ENCODE measurements at places on chromosomes 7 and 10. TPM values are rescaled to one million over a fixed set of nuclear protein-coding genes. Genes with fewer than 3 reads are reported as not detected.

- DNase-seq: no peak
Observed at GRCh38 chr7:24826662-24827020, 69.4 kb upstream of the GSDME start.

Gene CTAGE4
- polyA plus RNA-seq: 3.5 TPM

Gene PRF1
- polyA plus RNA-seq: 0.75 TPM

DNA sequence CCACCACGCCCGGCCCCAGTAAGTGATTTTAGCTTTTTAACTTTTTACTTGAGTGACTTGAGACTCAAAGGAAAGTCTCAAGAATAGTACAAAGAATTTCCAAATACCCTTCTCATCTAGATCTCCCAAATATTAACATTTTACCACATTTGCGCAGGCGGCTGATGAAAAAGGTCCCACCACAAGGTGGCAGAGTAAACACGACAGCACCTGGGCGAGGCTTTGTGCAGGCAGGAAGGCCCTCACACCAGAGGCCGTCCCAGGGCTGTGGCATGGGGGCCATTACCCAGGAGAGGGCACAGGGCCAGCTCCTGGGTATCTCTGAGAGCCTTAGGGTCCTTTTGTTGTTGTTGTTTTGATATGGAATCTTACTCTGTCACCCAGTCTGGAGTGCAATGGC is 50.0 kb upstream of the WIPI2 start:
- no peak for DNase-seq

DNA sequence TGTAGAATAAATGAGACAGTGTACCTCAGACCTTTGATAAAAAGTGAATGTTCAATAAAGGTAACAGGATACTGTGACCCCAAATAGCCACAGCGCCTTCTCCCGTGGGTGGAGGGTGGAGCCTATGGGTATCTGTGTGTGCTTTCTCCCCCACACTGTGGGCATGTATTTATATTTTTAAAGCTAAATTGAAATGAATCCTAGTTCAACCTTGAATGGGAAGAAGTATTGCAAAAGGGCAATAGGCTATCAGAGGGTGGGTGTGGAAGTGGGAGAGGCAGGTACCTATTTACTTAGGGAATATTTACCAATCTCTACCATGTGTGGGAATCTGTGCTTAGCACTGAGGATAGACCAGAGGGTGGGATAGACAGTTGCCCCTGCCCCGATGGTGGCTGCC is 68.9 kb downstream of the PFKFB3 start:
- no peak for DNase-seq

Gene DNAJC30
- 13.0 TPM for polyA plus RNA-seq

DNA sequence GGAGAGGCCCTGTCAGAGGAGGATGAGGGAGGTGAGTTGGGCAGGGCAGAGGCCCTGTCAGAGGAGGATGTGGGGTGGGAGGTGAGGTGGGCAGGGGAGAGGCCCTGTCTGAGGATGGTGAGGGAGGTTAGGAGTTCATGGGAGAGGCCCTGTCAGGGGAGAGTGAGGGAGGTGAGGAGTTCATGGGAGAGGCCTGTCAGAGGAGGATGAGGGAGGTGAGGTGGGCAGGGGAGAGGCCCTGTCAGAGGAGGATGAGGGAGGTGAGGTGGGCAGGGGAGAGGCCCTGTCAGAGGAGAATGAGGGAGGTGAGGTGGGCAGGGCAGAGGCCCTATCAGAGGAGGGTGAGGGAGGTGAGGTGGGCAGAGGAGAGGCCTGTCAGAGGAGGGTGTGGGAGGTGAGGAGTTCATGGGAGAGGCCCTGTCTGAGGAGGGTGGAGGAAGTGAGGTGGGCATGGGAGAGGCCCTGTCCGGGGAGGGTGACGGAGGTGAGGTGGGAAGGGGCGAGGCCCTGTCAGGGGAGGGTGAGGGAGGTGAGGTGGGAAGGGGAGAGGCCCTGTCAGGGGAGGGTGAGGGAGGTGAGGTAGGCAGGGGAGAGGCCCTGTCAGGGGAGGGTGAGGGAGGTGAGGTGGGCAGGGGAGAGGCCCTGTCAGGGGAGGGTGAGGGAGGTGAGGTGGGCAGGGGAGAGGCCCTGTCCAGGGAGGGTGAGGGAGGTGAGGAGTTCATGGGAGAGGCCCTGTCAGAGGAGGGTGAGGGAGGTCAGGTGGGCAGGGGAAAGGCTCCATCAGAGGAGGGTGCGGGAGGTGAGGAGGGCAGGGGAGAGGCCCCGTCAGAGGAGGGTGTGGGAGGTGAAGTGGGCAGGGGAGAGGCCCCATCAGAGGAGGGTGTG is 73.7 kb downstream of the INPP5A start:
- DNase-seq: no peak
